ENCODE measurements at places on chromosomes 7 and 10.

- DNase-seq: no peak
Observed at GRCh38 chr7:42831006-42831717, 80.7 kb downstream of the C7orf25 start.

DNA sequence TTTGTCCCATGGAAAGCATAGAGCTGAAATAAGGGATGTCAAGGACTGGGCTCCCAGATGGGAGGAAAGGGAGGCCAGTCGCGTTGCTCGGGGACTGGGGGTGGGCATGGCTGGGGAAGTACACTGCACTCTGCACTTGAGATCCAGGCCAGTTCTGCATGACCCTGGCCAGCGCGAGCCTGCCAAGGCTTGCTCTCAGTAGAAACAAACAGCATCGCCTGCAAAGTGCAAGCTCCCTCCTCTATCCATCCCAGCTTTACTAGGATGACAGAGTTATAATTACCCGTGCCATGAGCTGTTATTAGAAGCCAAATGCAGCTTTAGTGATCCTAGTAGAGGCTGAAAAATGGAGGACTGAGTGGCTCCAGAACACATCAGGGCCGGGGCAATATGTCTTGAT is 43.9 kb upstream of the PDCD4 start:
- DNase-seq: no peak

DNA sequence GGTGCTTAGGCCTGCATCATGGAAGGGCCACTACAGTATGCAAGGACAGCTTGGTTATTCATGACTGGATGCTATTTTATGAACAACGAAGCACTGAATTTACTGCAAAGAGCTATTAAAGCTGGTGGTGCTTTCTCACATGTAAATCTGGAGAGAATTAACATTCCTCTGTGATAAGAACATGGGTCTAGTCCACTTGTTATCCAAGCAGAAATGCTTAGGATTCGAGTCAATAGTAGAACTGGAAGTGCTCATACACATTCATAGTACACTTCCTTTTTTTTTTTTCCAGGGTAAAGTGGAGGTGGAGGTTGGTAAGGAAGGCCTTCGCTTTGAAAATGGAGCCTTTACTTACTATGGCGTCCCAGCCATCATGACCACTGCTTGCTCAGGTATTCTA is 35.0 kb downstream of the CNNM1 start:
- DNase-seq: no peak

DNA sequence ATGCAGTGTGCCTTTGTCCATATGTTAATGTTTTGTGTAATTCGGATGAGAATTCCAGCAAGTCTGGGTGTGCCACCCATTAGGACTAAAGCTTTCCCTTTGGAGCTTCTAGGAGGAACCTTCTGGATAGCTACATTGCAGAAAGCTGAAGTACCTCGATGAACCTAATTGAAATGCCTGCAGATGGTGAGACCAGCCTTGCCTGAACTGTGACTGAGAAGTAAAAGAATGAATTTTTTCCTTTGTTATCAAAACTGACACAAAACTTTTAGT is 31.1 kb upstream of the FBXW4 start:
- DNase-seq: no peak

DNA sequence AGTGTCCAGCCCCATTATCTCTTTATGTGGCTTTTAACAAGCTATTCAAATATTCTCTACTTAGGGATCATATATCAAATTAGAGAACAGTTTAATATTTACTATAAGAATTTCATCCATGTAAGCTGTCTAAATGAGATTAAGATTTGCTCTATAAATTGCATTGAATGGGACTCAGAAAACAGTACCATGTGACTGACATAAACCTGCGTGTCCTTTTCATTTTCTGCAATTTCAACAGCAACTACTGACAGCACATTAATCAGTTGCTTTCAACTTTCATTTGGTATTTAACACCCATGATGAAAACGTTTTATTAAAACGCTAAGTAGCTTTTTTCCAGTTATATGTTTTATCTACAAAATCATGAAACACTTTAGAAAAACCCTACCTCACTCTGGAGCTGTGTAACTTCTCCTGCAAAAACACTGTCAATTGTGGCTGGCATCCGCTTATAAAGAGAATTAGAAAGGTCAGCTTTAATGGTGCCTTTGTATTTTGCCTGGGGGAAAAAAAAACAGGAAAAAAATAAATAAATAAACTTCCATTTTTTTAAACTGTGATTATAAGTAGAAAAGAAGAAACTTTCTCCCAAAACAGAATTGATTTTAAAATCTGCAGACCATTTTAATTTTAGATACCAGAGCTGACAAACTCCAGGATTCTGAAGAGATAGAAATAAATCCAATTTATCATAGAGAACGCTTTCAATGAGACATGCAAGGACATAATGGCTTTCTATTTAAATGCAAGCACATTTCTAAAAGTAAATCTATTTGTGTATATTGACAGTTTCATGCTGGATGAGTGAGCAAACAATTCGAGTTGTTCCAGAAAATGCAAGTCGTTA is 9.2 kb downstream of the NEBL start:
- no peak for DNase-seq

- DNase-seq: no peak
Observed at GRCh38 chr7:48179496-48180030, 8.3 kb downstream of the ABCA13 start.

DNA sequence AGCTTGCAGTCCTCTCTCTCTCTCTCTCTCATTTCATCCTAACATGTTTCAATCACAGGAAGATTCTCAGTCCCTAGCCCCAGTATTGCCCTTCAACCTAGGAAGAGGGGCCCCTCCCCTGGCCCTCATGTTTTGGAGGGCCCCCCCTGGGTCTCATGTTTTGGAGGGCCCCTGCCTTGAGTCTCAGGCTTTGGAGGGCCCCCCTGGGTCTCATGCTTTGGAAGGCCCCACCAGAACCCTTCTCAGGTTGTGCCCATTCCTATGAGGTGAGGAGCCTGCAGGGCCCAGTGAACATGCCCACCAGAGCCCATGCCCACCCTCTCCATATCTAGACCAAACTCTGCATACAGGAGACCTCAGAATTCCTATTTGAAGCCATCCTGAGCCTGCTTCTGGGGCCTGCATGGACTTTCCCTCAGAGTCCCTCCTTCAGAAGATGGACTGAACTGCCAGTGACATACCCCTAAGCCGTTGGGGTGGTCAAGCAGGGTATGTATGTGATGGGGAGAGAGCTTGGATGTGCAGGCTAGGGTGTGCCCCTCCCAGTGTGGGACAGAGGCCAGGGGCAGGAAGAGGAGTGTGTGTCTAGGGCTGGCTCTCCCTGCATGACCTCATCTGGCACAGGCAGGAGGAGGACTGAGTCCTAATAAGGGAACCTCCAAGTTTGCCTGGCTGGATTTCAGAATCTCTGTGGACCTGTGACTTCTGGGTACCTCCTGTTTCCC is 8.1 kb upstream of the VDAC2 start:
- no peak for DNase-seq

- DNase-seq: no peak
Observed at GRCh38 chr10:29191674-29192073, 97.2 kb upstream of the LYZL1 start.

- no peak for DNase-seq
Observed at GRCh38 chr7:155203059-155203881, 94.4 kb upstream of the INSIG1 start.

GRCh38 chr10:86411281-86411841 is 44.8 kb upstream of the GRID1 start:
- DNase-seq: no peak

- DNase-seq: no peak
Observed at GRCh38 chr10:110973400-110973799, 54.0 kb downstream of the SHOC2 start.

DNA sequence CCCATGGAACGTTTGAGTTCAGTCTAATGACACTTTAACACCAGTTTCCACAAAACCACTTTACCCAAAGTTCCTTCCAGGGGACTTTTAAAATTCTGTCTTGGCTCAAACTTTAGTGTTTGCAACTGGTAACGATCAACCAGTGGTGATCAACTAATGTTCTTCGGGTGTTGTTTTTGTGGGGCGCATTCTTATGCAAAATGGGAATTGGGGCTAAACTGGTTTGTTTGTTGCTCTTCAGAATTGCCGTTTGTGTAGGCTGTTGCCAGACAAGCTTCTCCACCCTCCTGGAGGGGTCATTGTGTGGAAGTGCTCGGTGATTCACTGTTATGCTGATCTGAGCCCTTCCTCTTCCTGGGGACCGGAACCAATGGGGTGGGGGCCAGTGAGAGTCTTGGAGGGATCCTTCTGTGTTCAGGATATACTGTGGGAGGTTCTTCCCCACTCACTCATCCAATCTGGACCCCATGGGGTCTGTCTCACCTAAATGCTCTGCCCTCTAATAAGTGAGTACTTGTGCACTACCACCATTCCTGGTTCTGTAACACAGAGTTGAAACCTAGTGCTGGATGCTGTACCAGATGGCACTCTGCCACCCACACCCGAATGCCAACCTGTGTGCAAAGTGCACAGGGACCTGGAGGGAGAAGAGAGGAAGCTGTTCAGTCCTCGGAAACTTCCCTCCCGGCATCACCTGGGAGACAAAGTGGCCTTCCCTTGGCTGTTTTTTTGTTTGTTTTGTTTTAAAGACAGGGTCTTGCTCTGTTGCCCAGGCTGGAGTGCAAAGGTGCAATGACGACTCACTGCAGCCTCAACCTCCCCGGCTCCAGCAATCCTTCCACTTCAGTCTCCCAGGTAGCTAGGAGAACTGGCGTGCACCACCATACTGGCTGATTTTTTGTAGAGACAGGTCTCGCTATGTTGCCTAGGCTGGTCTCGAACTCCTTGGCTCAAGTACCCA is 2.1 kb downstream of the NFE2L3 start:
- DNase-seq: peak; percentile 50

GRCh38 chr7:108650467-108650866 is 80.8 kb downstream of the DNAJB9 start:
- DNase-seq: no peak

DNA sequence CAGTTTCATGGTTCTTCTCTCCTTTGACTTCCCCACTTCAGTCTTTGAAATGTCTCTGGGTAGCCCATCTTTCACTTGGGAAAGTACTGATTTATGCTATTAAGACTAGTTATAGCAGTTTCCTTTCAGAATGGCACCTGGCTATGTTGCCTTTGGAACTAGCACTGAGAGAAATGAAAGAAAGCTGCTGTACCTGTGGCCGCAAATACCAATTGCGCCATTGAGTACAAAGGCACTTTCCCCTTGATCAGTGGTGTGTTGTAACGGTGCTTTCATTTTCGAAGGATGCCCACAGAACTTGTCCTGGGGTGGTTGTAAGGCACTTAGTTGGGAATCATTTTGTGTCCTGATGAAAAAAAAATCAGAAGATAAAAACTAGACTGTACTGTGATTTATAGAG is 16.8 kb downstream of the BUB3 start:
- no peak for DNase-seq

DNA sequence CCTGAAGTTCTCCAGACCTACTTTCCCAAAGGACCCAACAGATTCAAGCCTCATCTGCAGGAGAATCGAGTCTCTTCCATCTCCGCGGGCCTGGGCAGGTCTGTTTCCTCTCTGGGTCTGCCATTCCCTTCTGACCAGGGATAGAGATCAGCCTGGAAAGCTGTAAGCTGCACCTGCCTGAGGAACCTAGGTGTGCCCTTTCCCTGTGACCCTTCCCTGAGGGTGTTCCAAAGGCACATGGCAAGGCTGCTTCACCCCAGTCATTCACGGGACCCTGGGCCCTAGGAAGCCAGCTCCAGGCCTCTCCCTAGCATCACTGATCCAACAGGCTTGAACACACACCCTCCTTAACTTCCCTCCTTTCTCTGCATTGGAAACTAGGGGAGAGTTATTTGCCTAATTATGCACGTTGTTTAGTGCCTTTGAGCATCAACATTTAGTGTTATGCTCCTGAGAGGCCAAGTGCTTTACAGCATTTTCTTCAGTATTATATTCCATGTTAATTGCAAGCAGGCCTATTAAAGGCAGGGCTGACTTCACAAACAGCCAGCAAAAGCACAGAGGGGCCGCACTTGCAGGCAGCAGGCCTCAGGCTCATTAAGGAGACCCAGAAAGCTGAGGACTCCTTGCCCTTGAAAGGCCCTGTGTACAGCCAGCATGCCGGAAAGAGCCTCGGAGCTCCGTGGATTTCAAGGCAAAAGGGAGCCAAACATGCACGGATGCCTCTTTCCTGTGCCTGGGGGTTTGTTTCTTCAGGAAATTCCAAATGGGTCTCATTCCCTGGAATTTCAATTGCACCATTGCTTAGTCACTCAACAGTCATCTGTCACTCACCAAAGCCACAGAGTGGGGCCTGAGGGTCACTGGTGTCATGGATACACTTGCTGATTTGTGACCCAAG is 91.0 kb upstream of the FAM20C start:
- no peak for DNase-seq

GRCh38 chr7:17782216-17782549 is 158.1 kb downstream of the SNX13 start:
- DNase-seq: no peak

DNA sequence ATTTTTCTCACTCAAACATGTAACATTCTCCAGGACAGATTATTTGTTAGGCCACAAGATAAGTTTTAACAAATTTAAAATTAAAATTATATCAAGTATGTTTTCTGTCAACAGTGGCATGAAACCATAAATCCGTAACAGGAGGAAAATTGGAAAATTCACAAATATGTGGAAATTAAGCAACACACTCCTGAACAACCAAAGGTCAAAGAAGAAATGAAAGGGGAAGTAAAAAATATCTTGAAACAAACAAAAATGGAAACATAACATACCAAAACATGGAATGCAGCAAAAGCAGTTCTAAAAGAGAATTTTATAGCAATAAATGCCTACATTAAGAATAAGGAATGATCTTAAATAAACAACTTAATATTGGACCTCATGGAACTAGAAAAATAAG is 147.3 kb downstream of the ZEB1 start:
- no peak for DNase-seq

- no peak for DNase-seq
Observed at GRCh38 chr10:48601789-48602188, 3.1 kb downstream of the ARHGAP22 start.

GRCh38 chr7:101527844-101528667 is 101.0 kb downstream of the MYL10 start:
- no peak for DNase-seq

Measured in CD4-positive, alpha-beta T cell treated with Interleukin-4 for 1 hour (primary cell).